ENCODE measurements at places on chromosomes 6 and 20. TPM values are rescaled to one million over a fixed set of nuclear protein-coding genes. Genes with fewer than 3 reads are reported as not detected.
A peak's percentile ranks its signal among the peaks of the same experiment; 100 is the strongest.

Gene MYBL2
- 21.7 TPM for total RNA-seq

Gene HRH3
- not detected for total RNA-seq

Gene BMP2
- total RNA-seq = 0.18 TPM

Gene NKX2-2
- not detected for total RNA-seq

Gene HSPA12B
- total RNA-seq = not detected

Gene IPCEF1
- total RNA-seq = under 0.01 TPM

Gene TMC2
- not detected for total RNA-seq

Gene MATN4
- total RNA-seq = not detected

DNA sequence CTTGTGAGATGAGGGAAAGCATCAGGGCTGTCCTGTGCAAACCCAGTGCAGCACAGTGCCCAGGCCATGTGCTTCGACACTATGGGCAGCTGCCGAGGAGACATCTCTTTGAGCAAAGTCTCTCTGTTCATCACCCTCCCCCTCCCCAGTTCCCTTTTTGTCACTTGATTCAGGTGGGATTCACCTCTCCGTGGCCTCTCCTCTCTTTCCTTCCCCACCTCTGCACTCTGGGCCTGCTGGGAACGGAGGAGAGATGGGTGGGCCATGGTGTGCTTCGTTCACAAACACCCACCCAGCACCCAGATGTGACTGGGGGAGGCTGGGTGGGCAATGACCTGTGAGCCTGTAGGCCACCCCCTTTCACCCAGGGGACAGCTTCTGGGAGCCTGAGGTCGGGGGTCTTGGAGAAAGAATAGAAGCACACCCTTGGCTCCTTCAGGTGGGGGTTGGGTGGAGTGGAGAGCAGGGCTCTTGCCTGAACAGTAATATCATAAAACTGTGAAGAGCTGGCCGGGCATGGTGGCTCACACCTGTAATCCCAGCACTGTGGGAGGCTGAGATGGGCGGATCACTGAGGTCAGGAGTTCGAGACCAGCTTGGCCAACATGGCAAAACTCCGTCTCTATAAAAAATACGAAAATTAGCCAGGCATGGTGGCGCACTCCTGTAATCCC lies 33.5 kb upstream of the DLGAP4 start:
- H3K4me1 ChIP-seq = no peaks in the 10 kb centered on the region
- H3K4me3 ChIP-seq = no peak overlapping the region
- H3K27me3 ChIP-seq = peaks cover 52% of the 10 kb centered on the region
- no peaks in the 10 kb centered on the region for H3K36me3 ChIP-seq
- no peak overlapping the region for H3K27ac ChIP-seq

DNA sequence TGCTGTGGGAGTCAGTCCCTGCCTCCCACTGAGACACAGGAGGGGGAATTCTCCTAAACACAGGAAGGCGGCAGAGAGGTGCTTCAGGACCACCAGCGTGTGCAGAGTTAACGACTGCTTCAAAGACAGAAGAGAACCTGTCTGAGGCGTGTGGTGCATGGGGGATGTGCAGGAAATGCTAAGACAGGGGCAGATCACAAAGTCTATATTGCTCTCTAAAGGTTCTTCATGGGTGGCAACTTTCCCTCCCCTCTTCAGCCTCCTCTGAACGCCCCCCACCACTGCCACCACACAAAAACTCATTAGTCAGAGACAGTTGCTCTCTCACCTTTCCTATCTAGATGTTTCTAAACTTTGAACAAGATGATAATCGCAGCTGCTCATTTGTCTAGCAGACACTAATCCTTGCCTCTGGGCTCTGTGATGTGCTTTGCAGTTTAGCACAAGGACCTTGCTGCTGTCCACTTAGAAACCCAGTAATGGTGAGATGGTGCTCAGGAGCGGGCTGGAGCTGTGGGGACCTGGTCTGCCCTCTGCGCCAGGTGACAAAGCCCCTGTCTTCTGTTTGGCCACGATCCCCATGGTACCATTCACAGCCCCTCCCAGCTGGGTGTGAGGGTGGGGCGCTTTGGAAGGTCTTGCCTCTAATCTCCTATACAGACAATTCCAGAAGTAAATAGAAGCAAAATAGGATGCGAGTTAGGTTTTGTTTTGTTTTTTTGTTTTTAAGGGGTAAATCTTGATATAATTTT lies 219.6 kb downstream of the NRN1 start:
- no peak overlapping the region for H3K27ac ChIP-seq
- no peak for DNase-seq
- H3K4me3 ChIP-seq = no peak overlapping the region
- no peaks in the 10 kb centered on the region for H3K4me1 ChIP-seq
- H3K27me3 ChIP-seq = no peaks in the 10 kb centered on the region
- H3K36me3 ChIP-seq = no peaks in the 10 kb centered on the region

GRCh38 chr6:31037169-31037568 lies 26.9 kb downstream of the MUC22 start:
- H3K27me3 ChIP-seq = 0 out of 2 replicates have a peak, but pooled peaks cover 6% of the 10 kb centered on the region
- no peak for DNase-seq
- H3K36me3 ChIP-seq = no peaks in the 10 kb centered on the region
- H3K4me3 ChIP-seq = no peak overlapping the region

GRCh38 chr6:149031859-149032598 lies 285.2 kb downstream of the UST start:
- H3K4me3 ChIP-seq = no peak overlapping the region
- H3K27me3 ChIP-seq = no peaks in the 10 kb centered on the region
- H3K36me3 ChIP-seq = no peaks in the 10 kb centered on the region
- DNase-seq = peak; percentile 85
- H3K4me1 ChIP-seq = peaks cover 25% of the 10 kb centered on the region

GRCh38 chr20:29873946-29874345 lies 1383.5 kb upstream of the DEFB115 start:
- H3K27ac ChIP-seq = peak overlapping the region; percentile 77
- no peaks in the 10 kb centered on the region for H3K4me1 ChIP-seq
- H3K4me3 ChIP-seq = peak overlapping the region; percentile 50
- no peaks in the 10 kb centered on the region for H3K36me3 ChIP-seq
- no peaks in the 10 kb centered on the region for H3K27me3 ChIP-seq
- peak; percentile 22 for DNase-seq

DNA sequence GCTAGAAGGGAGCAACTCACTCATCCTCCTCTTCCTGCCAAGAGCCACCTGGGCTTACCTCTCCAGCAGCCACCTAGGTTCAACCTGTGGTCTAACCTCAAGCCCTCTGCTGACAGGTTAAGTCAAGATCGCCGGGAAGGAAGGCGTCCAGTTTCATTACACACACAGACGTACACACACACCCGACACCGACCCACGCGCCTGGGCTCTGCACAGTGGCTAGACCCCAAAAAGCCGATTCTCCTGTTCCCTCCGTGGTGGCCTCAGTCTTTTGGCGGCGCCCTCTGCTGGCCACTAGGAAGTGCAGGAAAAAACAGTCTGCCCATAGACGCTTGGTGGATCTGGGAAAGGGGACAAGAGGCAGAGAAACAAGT lies 52.8 kb downstream of the MRPL14 start:
- H3K27me3 ChIP-seq = no peaks in the 10 kb centered on the region
- DNase-seq = peak; percentile 87
- no peak overlapping the region for H3K4me3 ChIP-seq
- H3K36me3 ChIP-seq = no peaks in the 10 kb centered on the region
- H3K27ac ChIP-seq = peak overlapping the region; percentile 87
